PC-9 (cell line): ENCODE measurements at places on chromosomes 5 and 9. TPM values are rescaled to one million over a fixed set of nuclear protein-coding genes. Genes with fewer than 3 reads are reported as not detected.

GRCh38 chr9:29311221-29311620 lies 1737.9 kb upstream of the C9orf72 start:
- H3K36me3 ChIP-seq, result no peaks in the 10 kb centered on the region
- H3K27me3 ChIP-seq, result no peaks in the 10 kb centered on the region
- H3K4me1 ChIP-seq, result no peaks in the 10 kb centered on the region
- H3K4me3 ChIP-seq, result no peak overlapping the region
- DNase-seq, result no peak
- H3K27ac ChIP-seq, result no peak overlapping the region

GRCh38 chr5:144566747-144567420 lies 396.2 kb downstream of the KCTD16 start:
- H3K4me1 ChIP-seq, result no peaks in the 10 kb centered on the region
- DNase-seq, result no peak
- H3K27ac ChIP-seq, result no peak overlapping the region
- no peaks in the 10 kb centered on the region for H3K36me3 ChIP-seq

DNA sequence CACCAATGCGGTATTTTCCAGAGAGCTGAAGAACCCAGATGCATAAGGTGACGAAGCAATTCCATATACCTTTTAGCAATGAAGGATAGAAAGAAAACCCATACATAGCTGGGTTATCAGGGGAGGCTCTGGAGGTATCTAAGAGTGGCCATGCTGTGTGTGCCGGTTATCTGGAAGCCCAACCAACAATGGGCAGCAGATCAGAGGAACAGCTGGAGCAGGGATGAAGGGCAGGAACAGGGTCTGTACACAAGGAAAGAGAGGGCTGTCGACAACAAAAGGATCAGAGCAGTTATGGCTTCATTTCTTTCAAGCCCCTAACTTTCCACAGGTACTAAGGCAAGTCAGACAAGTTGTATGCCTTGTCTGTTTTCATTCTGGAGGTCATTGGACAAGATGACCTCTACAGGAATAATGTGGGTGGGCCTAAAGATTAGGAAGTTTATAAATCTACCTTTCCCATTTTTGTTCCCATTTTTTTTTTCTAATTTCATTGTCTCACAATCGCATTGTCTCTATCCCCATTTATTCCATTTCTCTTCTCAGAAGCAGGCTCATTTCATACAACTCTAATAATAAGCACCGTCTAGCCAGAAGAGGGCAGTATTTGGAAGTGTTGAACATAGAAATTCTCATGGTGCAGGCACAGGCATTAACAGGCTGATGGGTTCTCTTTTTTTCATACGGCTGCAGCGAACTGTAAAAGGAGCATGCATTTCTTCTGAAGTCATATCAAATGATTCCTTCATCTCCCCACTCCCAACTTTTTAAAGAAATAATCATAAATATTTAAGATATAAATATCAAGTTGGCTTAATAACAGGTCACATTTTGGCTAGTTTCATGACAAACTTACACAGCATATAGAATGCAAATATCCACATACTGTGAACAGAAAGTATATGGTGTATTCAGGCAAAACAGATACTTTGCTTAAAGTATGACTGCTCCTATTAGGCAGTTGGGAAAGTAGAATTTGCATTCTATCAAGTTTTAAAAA lies 63.5 kb downstream of the ZNF474 start:
- H3K27ac ChIP-seq, result no peak overlapping the region
- DNase-seq, result peak; percentile 7
- H3K4me1 ChIP-seq, result no peaks in the 10 kb centered on the region
- H3K36me3 ChIP-seq, result no peaks in the 10 kb centered on the region
- no peaks in the 10 kb centered on the region for H3K27me3 ChIP-seq
- no peak overlapping the region for H3K4me3 ChIP-seq

DNA sequence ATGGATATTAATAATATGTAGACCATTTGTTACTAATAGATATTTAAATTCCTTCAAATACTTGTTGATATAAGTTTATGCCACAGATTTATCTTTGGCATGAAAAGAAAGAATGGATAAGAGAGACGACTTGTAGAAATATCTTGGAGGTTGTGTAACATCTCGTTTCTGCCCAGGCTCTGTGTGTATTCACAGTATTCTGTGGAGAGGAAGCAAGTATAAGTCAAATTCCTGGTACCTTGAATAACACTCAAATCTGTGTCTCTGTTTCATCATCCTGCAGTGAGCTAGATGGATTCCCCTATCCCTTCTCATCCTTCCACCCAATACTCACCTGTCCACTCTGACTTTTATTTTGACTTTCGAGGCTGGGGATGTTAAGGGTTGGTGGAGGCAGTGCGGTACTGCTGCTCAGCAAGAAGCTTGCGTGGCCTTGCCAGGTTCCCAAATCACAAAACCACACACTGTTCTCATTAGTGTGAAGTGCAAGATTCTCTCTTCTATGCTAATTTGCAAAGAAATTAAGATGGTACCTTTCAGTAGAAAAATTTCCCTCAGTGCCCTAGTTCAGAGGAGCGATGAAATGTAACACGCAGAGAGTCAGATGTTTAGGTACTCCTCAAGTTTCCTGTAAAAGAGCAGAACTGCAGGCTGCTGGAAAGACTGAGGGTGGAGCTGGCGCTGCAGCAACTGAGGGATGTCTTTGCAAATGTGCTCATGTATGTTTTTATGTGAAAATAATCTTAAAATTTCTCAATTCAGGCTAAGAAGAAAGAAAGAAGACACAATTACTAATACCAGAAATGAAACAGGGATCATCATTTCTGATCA lies 42.6 kb upstream of the ANKRD18A start:
- no peaks in the 10 kb centered on the region for H3K4me1 ChIP-seq
- H3K27me3 ChIP-seq, result no peaks in the 10 kb centered on the region
- no peak for DNase-seq
- no peak overlapping the region for H3K4me3 ChIP-seq
- H3K27ac ChIP-seq, result no peak overlapping the region

DNA sequence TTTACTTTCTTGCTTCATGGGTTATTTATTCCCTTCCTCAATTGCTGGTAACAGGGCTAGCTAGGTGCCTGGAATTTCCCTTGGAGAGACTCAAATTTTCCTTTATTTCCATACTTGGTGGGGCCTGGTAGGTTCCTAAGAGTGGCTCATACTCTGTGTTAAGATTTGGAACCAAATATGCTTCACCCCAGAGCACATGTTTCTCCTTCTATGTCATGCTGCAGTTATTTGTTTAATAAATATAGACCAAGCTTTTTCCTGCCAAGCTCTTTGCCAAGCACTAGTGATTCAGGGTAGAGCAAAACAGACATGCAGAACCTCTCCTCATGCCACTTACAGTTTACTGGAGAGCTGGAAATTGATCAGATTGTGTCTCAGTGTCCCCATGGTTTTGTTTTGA lies 290.3 kb upstream of the SGCD start:
- no peak overlapping the region for H3K27ac ChIP-seq
- no peak for DNase-seq
- H3K36me3 ChIP-seq, result no peaks in the 10 kb centered on the region
- no peak overlapping the region for H3K4me3 ChIP-seq
- no peaks in the 10 kb centered on the region for H3K4me1 ChIP-seq

- H3K27ac ChIP-seq, result peak overlapping the region; percentile 35; the same call in 1 of the 2 replicates
- DNase-seq, result no peak
- no peaks in the 10 kb centered on the region for H3K27me3 ChIP-seq
- peaks cover 12% of the 10 kb centered on the region for H3K4me1 ChIP-seq
- no peak overlapping the region for H3K4me3 ChIP-seq
- peaks cover 31% of the 10 kb centered on the region for H3K36me3 ChIP-seq
Observed at GRCh38 chr9:109001275-109001676, 12.0 kb downstream of the CTNNAL1 start.

DNA sequence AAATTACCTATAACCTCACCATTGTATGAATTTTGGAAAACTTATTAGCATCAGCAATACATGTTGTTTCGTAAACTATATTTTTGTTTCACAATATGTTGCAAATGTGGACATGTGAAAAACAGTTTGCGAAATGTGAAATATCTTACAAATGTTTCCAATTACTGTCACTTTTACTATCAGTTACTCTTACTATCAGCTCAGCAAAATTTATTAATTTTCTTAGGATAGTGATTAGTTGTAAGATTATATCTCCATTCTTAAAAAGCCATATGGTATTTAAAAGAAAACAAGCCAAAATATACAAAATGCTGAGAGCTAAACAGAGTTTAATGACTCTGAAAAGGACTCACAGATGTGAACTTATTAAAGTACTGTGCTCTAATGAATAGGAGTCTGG lies 111.9 kb upstream of the LPAR1 start:
- no peaks in the 10 kb centered on the region for H3K4me1 ChIP-seq
- no peak overlapping the region for H3K27ac ChIP-seq
- H3K36me3 ChIP-seq, result no peaks in the 10 kb centered on the region
- no peak for DNase-seq
- no peak overlapping the region for H3K4me3 ChIP-seq

DNA sequence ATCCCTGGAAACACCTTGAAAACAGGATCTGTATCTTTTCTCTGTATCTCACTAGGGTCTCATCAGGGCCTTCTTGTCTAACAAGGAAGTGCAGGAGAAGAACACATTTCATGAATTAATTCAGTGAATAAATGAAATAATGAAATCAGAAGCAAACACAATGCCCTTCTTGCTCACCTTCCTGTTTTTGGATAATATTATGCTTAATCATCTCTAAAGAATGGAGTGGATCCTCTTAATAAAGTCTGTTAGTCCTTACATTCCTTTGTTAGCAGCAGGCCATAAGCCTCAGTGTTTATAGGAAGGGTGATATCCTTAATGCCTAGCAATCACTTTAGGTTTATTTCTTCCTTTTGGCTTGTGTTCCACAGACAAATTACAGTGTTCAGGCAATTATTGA lies 837.1 kb upstream of the SEMA6A start:
- H3K36me3 ChIP-seq, result no peaks in the 10 kb centered on the region
- no peak overlapping the region for H3K4me3 ChIP-seq
- no peaks in the 10 kb centered on the region for H3K4me1 ChIP-seq
- no peaks in the 10 kb centered on the region for H3K27me3 ChIP-seq
- H3K27ac ChIP-seq, result no peak overlapping the region
- no peak for DNase-seq

- DNase-seq, result peak; percentile 52
- no peaks in the 10 kb centered on the region for H3K4me1 ChIP-seq
- no peaks in the 10 kb centered on the region for H3K36me3 ChIP-seq
- no peak overlapping the region for H3K4me3 ChIP-seq
- H3K27me3 ChIP-seq, result peaks cover 11% of the 10 kb centered on the region
Observed at GRCh38 chr5:5886812-5887486, 464.5 kb downstream of the ICE1 start.

DNA sequence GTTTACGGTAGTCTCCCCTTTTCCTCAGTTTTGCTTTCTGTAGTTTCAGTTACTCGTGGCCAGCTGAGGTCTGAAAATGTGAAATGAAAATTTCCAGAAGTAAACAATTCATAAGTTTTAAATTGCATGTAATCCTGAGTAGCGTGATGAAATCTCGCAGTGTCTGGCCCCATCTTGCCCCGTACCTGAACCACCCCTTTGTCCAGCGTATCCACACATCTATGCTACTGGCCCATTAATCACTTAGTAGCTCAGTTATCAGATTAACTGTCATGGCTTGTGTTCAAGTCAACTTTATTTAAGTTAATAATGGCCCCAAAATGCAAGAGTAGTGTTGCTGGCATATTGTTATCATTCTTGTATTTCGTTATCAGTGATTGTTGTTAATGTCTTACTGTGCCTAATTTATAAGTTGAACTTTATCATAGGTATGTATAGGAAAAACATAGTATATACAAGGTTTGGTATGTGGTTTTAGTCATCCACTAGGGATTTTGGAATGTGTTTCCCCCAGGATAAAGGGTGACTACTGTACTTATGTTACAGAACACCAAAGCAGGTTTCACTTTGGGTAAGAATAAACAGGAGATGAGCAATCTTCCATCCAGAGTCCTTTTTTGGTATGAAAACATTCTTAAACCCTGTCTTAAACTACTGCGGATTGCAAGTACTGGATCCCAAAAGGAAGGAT lies 118.4 kb upstream of the KCNN2 start:
- H3K4me1 ChIP-seq, result no peaks in the 10 kb centered on the region
- no peaks in the 10 kb centered on the region for H3K36me3 ChIP-seq
- DNase-seq, result no peak
- no peak overlapping the region for H3K27ac ChIP-seq
- H3K27me3 ChIP-seq, result no peaks in the 10 kb centered on the region

- peaks cover 28% of the 10 kb centered on the region for H3K36me3 ChIP-seq
- no peak overlapping the region; the same call in 1 of the 2 replicates for H3K4me3 ChIP-seq
- H3K27me3 ChIP-seq, result no peaks in the 10 kb centered on the region
- peaks cover 87% of the 10 kb centered on the region for H3K4me1 ChIP-seq
- H3K27ac ChIP-seq, result peak overlapping the region; percentile 84
Observed at GRCh38 chr9:127562841-127563401, 49.2 kb upstream of the STXBP1 start.

DNA sequence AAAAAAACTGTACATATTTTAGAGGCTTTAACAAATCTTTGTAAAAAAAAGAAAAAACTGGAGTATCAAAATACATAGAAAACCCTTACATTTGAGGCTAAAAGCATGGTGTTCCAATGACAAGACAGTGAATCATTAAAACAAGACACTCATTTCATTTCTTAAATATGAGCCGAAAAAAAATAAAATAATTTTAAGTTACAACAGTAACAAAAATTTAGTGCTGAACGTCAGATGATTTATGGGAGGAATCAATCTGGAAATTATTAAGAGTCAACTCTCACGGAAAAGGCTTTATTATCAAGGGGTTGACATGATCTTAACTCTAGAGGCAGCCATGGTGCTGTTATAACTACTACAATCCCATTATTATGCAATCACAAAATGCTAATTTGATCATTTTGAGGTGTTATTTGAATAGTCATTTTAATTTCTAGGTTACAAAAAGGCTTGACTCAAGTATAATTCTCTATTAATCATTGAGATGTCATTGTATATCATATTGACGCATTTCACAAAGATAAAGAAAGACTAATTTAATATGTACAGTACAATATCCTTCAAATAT lies 51.9 kb downstream of the MAPKAP1 start:
- no peak overlapping the region for H3K4me3 ChIP-seq
- no peaks in the 10 kb centered on the region for H3K27me3 ChIP-seq
- no peak for DNase-seq
- H3K4me1 ChIP-seq, result peaks cover 13% of the 10 kb centered on the region
- H3K36me3 ChIP-seq, result 0 out of 2 replicates have a peak, but pooled peaks cover 4% of the 10 kb centered on the region
- H3K27ac ChIP-seq, result no peak overlapping the region

- no peaks in the 10 kb centered on the region for H3K27me3 ChIP-seq
- H3K36me3 ChIP-seq, result no peaks in the 10 kb centered on the region
- H3K27ac ChIP-seq, result no peak overlapping the region
- H3K4me3 ChIP-seq, result no peak overlapping the region
- DNase-seq, result no peak
Observed at GRCh38 chr5:127513408-127513970, 4.0 kb upstream of the PRRC1 start.

DNA sequence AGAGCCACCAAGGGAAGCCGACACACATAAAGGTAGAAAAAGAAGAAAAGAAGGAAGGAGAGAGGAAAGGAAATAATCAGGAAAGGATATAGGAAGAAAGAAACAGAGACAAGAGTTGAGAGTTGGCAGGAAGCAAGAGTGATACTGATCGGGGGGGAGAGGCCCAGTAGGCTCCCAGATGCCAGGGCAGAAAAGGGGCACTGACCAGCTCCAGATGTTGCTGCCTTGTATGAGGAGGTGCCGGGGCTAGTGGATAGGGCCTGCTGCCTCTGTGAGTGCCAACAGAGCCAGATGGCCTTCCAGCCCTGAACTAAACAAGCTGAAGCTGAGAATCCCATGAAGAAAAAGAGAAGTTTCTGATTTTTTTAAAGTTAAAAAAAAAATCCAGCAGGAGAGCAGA lies 82.0 kb upstream of the TRIM32 start:
- no peak overlapping the region for H3K4me3 ChIP-seq
- DNase-seq, result no peak
- no peaks in the 10 kb centered on the region for H3K27me3 ChIP-seq

ACTBL2 gene
- 0.98 and 1.5 TPM in 2 replicates for total RNA-seq

PCA3 gene
- total RNA-seq, result not detected in 2 replicates

NR5A1 gene
- 0.13 and 0.15 TPM in 2 replicates for total RNA-seq

SLC1A3 gene
- total RNA-seq, result 0.24 TPM in 1 of 2 replicates, not detected in the other

PCDHGA12 gene
- not detected in 2 replicates for total RNA-seq

HTR4 gene
- total RNA-seq, result not detected in 2 replicates

IGIP gene
- 6.2 and 7.5 TPM in 2 replicates for total RNA-seq

CATSPER3 gene
- 0.57 and 0.68 TPM in 2 replicates for total RNA-seq

COL23A1 gene
- total RNA-seq, result not detected in 2 replicates

PCDHB16 gene
- not detected in 2 replicates for total RNA-seq
